ENCODE measurements at places on chromosomes 7 and 10.

DNA sequence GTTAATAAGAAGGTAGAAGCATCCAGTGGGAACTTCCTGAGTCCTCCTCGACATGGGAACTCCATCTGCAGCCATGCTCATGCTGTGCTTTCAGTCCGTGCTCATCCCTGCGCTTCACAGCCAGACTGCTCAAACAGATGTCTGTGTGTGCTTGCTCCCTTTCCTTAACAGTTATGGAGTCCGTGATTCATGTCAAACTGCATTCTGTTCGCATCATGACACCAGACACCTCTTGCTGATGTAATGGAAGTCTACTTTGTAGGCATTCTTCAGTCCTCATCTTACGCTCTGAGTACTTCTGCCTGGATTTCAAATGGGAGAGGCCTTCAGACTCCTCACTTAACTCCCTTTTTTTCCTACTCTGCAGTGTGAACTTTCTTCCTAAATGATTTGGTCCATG lies 304.9 kb downstream of the SUGCT start:
- no peak for DNase-seq

DNA sequence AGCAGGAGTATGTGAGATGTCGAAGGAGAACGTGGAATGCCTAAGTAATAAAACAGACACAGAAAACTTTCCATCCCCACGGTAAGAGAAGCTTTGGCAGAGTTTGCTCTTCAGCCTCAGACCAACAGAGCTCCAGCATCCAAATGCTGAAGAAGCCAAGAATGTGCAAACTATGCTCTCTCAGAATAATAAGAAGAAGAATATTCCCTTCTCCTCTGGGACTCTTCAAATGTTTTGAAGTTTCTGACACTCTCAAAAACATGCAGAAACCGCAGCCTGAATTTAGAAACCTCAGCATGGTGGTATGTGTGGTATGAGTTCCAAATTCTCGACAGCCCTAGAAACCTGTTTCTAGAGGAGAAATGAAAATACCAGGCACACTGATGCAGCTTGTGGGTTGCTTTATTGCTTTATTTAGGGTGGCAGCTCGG lies 113.3 kb downstream of the KCNMA1 start:
- no peak for DNase-seq

- no peak for DNase-seq
Measured at GRCh38 chr7:104723001-104723400, 291.0 kb upstream of the KMT2E start.

GRCh38 chr10:125103924-125104323 lies 56.4 kb downstream of the CTBP2 start:
- DNase-seq: no peak

DNA sequence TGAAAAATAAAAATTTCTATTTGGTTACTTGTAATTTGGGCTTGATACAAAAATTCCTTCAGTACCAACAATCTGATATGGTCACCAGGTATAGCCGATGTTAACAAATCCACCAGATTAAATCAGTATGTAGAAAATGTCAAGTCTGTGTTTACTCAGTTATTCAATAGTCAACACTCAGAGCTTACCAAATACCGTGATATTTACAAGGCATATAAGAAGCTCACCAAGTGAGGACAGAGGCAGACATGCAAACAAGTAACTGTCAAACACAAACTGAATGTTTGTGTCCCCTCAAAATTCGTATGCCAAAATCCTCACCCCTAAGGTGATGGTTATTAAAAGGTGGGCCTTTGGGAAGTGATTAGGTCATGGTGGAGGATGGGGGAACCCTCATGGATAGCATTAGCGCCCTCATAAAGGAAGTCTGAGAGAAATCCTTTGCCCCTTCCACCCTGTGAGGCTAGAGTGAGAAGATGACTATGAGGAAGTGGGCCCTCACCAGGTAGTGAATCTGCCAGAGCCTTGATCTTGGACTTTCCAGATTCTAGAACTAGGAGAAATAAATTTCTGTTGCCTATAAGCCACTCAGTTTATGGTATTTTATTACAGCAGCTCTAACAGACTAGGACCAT lies 63.1 kb downstream of the TES start:
- no peak for DNase-seq

DNA sequence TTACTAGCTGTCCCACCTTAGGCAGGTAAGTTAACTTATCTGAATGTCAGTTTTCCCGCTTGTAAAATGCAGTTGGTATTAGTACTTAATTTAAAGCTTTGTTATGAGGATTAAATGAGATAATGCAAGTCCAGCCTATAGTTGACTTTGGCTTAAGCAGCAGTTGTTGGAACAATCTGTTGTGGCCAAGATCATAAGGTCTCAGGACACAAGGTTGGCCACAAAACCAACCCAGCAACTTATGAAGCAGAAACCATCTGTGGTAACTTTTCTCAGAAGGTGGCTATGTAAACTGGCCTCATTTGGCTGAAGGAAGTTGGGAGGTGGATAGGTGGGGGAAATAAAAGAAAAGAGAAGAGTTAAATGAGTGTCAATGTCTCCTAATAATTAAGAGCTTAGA lies 29.4 kb downstream of the ENTPD1 start:
- DNase-seq: no peak

DNA sequence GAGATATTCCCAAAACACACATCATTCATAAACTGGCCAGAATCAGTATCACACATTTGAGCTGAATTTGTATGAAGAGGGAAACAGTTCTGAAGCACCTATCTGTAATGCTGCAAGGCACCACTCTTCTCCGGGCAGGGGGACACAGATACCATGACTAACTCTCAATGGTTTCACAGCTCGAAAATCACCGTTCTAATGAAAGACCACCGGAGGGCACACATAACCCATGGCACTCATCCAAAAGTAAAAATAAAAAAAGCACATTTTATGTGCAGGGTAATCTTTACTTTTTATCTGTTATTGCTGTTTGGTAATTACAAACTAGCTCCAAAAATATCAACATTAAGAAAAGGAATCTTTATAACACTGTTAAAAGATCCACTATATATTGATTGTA lies 137.5 kb downstream of the PARD3 start:
- no peak for DNase-seq

DNA sequence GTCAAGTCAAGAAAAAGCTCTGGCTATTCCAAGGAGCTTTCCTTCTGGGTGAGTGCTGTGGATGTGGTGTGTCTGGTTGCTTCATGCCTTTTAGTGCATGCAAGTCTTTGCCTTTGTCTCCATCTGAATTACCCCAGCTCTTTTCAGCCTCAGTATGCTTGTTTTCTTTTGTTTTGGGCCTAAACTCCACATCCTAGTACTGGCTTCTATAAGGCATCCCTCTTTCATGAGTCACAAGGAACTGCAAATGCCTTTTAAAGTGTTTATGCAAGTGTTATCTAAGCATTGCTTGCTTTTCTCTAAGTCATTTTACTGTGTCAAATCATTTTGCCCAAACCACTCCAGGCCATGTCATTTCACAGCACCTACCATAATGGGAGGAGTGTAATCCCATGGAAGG lies 132.1 kb downstream of the PLCE1 start:
- no peak for DNase-seq

- no peak for DNase-seq
Measured at GRCh38 chr7:71389976-71390375, 258.0 kb downstream of the GALNT17 start.

- no peak for DNase-seq
Measured at GRCh38 chr10:326350-326749, 191.1 kb downstream of the ZMYND11 start.

DNA sequence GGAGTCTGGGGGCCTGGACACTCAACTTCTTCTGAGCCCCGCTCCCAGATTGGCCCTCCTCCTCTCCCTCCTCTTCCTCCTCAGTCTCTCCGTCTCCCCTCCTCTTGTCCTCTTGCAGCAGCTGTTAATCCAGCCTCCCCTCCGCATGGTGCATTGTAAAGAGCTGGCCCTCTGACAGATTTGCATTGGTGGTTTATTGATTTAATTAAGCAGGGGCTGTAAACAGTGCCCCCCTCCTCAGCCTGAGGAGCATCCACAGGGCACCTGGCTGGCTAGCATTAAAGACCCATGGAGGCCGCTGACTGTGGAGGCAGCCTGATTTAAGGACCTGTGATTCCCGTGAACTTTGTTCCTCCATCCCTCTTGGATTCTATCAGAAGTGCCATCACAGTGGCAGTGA lies 28.9 kb upstream of the PCBD1 start:
- no peak for DNase-seq

DNA sequence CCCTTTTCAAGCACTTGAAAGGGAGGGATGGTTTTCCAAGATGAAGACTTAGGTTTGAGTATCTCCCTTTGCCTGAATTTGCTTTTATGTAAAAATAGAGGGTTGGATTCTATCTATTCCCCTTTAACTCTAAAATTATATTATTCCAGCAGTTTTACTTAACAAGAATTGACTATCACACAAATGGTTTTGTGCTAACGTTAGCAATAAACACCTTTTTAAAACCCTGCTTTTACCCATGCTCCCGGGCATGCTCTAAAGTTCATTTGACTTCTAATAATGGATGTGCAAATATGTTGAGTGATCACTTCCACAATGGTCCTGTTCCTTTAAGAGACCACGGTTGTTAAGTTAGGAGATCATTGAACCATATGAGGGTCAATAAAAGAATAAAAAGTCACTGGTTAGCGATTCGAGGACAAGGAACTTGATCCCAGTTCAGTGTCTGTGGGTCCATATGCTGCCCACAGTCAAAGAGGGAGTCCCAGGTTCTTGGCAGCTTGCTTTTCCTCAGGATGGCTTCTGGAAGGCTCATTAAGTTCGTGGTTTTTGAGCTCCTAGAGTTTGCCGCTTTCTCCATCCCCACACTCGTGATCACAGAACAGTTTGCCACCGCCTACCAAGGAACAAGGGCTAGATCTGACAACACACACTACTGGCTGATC lies at the start of gene TMEM236:
Gene TMEM236, plus strand, starts transcription at position 421 of the 665 bp plus-strand sequence. Its CDS starts 95 bp downstream, at position 516.
- no peak for DNase-seq

DNA sequence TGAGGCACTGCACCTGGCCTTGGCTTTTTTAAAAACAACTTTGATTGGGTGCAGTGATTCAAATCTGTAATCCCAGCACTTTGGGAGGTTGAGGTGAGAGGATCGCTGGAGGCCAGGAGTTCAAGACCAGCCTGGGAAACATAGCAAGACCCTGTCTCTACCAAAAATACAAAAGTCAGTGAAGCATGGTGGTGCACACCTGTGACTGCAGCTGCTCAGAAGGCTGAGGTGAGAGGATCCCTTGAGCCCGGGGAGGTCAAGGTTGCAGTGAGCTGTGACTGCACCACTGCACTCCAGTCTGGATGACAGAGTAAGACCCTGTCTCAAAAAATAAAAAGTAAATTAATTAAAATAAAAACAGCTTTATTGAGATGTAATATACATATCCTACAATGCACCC lies 84.9 kb downstream of the NPTX2 start:
- no peak for DNase-seq

GRCh38 chr10:89518108-89518507 lies 17.3 kb downstream of the SLC16A12 start:
- DNase-seq: no peak

DNA sequence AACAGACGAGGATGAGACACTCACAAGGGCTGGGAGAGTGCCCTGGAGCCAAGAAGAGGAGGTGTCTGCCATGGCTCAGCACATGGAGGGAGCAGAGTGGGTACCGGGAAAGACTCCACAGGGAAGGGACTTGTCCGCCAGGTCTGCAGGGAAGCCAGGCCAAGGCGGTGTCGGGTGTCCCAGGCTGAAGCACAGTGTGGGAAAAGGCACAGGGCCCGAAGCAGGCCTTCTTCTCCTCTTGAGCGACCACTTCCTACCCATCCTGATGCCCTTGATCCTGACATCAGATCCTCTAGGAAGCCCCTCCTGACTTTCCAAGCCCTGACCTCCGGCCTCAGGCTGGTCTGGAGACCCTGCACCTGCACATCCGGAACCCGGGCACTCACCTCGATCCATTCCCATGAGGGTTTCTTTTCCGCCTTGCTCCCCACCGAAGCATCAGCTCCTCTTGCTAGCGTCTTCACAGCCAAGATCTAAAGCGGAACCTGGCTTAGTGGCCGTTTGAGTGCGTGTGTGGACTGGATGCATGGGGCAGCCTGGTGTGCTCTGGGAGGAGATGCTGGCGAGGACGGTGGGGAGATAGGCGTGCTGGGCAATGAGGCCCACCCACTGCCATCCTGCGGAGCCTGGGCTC lies 8.5 kb downstream of the CALML3 start:
- no peak for DNase-seq

GRCh38 chr10:89051593-89051992 lies 61.0 kb downstream of the FAS start:
- DNase-seq: no peak

- no peak for DNase-seq
Measured at GRCh38 chr10:66695046-66695445, 230.8 kb upstream of the LRRTM3 start.

DNA sequence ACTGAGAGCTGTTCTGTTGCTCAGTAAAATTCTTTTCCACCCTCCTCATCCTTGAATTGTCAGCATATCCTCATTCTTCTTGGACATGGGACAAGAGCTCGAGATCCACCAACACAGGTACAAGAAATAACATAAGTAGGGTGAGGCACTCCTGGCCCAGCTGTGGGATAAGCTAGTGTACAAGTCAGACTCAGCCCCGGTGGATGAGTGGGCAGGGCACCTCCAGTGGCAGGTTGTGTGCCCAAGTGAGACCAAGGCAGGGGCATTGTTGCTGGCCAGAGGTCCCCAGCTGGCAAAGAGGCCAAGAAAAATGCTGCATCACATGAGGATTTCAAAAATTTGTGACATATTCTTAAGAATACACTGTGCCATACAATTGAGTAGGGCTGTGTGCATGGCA lies 402.0 kb upstream of the ZWINT start:
- no peak for DNase-seq

GRCh38 chr7:148622887-148623585 lies 32.5 kb downstream of the C7orf33 start:
- DNase-seq: no peak

- DNase-seq: no peak
Measured at GRCh38 chr10:43399320-43400310, 9.4 kb downstream of the HNRNPF start.

GRCh38 chr7:151399906-151400305 lies 9.9 kb downstream of the WDR86 start:
- no peak for DNase-seq

GRCh38 chr10:67936416-67936815 lies 52.0 kb downstream of the SIRT1 start:
- DNase-seq: no peak

- DNase-seq: no peak
Measured at GRCh38 chr10:21055339-21056135, 158.4 kb upstream of the NEBL start.

DNA sequence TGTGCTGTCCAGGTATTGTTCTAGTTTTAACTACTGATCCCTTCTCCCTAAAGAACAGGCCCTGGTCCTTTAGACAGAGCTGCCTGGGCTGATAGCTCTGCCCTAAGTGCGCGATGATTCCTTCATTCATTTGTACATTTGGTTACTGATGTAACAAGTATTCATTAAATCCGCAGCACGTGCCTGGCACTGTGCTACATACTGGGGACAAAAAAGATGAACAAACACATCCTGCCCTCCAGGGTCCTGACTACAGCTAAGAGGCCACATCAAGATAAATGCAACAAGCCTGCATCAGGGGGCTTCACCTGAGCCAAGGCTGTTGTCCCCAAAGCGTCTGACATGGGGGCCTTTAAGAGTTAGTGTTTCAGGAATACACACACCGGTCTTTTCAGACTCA lies 99.0 kb upstream of the PODXL start:
- no peak for DNase-seq

Data from stimulated activated effector memory CD8-positive, alpha-beta T cell treated with anti-CD3 and anti-CD28 coated beads, Interleukin-12 subunit alpha, Interleukin-12 subunit beta, amount 100 ng/mL, for 72 hours (primary cell).